ENCODE measurements at places on chromosomes 6 and 20.

GRCh38 chr6:34082864-34083626, 62.8 kb downstream of the GRM4 start:
- no peak for DNase-seq

DNA sequence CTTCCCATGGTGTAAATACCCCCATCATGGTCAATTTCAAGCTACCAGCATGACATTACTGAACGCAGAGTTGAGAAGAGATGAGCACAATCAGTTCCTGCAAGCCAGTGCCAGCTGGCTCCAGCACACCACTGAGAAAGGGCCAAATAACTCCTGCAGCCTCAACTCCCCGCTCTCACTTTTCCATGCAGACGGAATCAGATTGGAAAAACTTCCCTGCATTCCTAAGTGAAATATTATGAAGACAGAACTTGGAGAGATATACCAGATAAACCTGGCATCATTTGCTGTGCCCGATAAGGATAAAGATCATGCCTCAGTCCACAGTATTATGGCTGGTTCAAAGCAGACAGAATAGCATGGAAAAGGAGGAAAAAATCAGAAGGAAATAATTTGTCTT, 56.7 kb downstream of the FILIP1 start:
- no peak for DNase-seq

DNA sequence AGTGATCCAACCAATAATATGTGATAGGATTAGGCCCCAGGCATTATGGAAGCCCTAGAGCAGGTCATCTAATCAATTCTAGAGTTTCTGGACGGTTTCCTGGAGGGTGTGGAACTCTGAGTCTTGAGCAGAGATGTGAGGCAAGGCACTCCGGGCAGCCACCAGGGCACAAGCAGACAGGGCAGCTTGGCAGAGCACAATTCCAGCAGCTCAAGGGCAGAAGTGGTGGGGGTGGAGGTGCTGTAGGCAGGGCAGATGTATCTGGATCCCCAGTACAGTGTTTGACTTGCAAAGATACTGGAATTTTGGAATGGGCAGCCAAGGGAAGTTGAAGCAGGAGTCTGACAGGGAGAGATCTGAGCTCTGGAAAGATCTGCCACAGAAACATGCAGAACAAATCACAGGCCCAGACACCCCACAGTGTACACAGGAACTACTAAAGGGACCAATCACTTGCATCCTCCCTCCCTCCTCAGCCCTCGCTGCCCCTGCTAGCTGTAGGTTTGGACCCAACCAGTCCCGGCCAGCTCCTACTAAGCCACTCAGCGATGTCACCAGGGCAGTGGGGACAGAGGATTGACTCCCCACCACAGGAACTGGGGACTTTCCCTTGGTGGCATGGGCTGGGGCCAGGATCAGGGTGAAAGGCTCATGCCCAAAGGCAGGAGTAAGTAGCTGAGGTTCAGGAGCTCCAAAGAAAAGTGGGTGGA, 47.0 kb downstream of the TFEB start:
- DNase-seq = no peak

DNA sequence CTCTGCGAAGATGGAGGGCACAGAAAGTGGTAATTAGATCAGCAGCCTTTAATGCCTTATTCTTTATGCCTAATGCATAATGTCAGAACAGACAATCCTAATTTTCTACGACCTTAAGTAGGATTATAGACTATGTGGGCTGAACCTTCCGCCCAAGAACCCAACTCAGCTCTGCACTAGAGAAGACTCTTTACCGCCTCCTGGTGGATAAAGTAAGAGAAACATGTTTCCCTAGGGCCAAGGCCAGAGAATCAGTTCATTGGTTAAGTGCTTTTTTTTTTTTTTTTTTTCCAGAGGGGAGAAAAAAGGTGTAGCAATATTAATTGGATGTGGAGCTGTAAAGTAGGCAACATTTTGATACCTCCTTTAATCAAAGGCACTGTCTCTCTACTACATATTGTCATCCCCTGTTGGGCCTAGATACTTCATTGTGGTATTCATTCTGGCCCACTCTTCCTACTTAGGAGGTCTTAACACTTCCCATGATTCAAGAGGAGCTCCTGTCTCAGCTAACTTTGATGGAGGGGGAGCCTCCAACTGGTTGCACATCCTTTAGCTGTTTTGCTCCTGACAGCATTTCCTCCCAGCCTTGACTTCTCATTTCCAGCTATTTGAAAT, 124.9 kb upstream of the NRN1 start:
- no peak for DNase-seq

GRCh38 chr6:140379919-140380318, 1005.5 kb upstream of the CITED2 start:
- no peak for DNase-seq

DNA sequence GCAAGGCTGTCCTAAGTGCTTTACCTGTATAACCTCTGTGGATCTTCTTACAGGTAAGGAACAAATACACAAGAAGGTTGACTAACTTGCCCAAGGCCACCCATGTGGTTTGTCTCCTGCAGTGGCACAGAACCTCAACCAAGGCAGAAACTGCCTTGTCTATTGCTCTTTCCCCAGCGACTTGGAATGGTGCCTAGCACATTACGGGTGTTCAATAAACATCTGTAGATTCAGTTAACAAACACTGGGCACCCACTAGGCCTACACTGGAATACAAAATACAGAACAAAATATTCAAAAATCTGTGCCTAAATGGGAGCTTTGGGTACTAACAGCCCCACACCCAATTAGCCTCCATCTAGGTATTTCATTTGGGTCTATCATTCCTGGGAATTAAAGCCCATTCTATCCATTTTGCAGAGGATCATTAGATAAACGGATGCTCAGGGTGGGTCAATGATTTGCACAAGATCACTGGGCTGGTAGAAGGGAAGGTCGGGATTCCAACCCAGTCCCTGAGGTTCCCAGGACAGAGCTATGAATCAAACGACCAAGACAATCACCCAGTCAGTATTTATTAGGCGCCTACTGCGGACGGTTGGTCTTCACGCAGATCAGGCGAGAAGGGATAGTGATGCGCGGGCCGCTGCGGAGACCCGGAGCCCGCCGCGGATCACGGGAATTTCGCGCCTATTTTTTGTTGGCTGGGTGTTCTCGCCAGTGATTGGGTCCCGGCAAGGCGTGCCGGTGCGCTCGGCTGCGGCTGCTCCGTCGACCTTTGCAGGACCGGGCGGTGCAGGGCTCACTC, at the start of gene STK35:
Gene STK35, plus strand, starts transcription at position 771 of the 808 bp plus-strand sequence. CDS start 55 bp downstream, outside the sequence.
- DNase-seq = no peak

GRCh38 chr6:121614115-121614514, 178.7 kb downstream of the GJA1 start:
- no peak for DNase-seq

- DNase-seq = no peak
Measured at GRCh38 chr6:28282926-28283325, 1.6 kb downstream of the PGBD1 start.

DNA sequence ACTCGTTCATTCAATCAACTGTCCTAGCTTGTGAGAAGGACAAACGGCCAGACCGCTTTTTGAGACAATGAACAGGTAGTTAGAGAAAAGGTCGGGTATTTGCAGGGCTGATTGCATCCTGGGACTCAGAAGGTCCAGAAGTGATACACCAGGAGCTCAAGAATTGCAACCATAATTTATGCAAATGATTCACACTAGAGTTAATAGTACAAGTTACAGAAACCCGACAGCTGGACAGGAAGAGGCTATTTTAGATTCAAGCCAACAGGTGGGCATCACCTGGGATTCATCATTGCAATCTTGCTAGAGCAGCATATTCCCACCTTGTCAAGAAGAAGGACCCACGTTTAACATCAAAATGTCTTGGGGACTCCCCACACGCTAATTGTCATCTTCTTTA, 83.5 kb downstream of the TNFAIP3 start:
- DNase-seq = no peak

GRCh38 chr6:110356778-110357177, 1.4 kb downstream of the METTL24 start:
- DNase-seq = no peak

- DNase-seq = no peak
Measured at GRCh38 chr20:55760586-55760985, 244.7 kb downstream of the CBLN4 start.

GRCh38 chr20:25076201-25076600, 5.7 kb downstream of the VSX1 start:
- DNase-seq = no peak

GRCh38 chr6:138116661-138116999, 9.4 kb upstream of the PERP start:
- DNase-seq = no peak

DNA sequence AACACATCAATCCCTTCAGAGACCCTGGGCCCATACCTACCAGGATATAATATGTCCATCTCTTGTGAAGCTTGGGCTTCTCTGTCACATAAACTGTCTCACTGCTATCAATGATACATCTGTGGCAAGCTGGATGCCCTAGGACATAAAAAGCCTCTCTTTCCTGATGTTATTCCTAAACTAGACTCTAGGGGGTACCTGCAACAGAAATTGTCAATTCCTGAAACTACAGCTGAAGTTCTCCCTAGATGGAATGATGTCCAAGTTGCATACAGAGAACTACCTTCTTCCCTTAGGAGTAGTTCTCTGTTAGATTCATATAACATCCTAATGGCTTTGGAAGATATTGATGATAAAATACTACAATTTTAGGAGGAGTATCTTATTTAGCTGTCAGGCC, 35.8 kb downstream of the TBX18 start:
- no peak for DNase-seq

GRCh38 chr6:168624540-168624939, 183.6 kb downstream of the SMOC2 start:
- DNase-seq = no peak

DNA sequence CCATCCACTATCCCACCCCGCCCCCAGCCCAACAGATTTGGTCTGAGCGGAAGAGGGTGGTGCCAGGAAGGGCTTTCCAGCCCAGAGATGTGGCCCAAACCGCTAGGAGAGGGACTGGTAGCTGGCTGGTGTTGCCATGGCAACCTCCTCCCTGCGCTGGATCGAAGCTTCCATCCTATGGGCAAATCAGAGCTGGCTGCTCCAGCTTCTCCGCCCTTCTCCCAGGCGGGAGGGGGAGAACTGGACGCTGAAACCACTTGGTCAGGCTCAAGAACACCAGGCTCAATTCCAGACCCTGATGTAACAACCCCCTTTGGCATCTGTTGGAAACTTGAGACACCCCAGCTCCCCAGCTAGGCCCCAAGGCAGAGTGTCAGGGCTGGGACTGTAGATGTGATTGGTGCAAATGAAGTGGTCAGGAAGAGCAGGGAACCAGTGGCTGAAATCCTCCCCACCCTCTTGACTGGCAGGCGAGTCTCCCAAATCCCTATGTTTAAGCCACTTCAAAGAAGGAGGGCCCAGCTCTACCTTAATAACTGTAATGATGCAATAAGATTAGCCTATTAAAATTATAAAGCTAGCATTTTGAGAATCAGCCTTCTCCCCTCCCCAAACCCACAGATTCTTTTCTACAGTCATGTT, 4.2 kb downstream of the RIMS4 start:
- DNase-seq = peak; percentile 78

DNA sequence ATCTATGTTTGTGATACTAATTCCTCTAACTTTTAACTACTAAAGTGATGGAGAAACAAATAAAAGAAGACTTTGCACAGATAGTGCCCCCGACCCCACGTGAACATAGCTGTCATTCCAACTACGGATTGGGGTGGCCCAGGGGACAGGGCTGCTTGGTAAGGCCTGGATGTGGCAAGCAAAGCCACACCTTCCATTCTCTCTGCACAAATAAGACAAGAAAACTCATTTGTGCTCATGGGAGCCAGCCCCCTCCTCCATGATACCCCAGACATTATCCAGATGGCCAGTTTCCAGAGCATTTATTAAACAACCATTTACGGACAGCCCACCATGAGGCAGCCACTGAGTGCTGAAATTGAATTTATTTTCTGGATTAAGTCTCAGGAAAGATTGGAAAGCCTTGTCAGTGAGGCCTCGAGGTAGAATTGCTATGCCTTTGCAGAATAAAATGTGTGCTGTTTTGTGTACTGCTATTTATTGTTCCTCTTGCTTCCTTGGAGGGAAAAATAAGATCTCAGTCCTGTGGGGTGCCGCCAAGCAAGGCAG, 151.2 kb downstream of the UNC5CL start:
- no peak for DNase-seq

DNA sequence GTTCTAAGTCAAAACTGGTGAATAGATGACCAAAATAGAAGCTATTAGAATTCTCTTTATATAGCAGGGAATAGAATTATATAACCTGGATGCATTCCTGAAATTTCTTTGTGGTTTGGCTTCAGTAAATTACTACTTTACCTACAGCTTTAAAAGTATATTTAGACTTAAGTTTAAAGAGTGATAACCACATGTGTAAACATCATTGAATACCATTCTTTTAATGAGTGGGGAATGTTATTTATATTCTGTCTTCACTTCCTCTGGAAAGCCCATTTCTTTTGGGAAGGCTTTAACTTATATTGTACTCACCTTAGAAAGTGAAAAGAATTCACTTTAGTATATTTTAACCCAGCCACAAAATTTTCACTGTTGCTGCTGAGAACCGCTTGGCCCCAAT, 39.1 kb downstream of the PLEKHG1 start:
- DNase-seq = no peak
